ENCODE measurements at places on chromosomes 16 and 17.

GRCh38 chr17:55587608-55588139 is 76.4 kb upstream of the SMIM36 start:
- no peak for DNase-seq

- no peak for DNase-seq
Measured at GRCh38 chr16:29318037-29318436, 88.5 kb downstream of the NPIPB11 start.

- no peak for DNase-seq
Measured at GRCh38 chr16:88498576-88499208, 45.6 kb downstream of the ZFPM1 start.

GRCh38 chr17:7308625-7309433 is 1.4 kb downstream of the EIF5A start:
- no peak for DNase-seq

- no peak for DNase-seq
Measured at GRCh38 chr16:46733319-46733830, 14.8 kb downstream of the MYLK3 start.

DNA sequence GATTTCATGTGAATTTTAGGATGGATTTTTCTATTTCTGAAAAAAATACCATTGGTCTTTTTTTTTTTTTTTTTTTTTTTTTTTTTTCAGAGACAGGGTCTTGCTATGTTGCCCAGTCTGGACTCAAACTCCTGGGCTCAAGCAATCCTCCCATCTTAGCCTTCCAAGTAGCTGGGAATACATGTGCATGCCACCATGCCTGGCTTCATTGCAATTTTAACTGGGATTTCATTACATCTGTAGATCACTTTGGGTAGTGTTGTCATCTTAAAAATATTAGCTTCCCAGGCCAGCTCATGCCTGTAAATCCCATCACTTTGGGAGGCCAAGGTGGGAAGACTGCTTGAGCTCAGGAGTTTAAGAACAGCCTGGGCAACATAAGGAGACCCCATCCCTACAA is 54.8 kb downstream of the TOM1L2 start:
- DNase-seq: no peak

GRCh38 chr16:81431554-81432353 is 12.9 kb upstream of the CMIP start:
- no peak for DNase-seq

All from H1 (cell line).